Epithelial cell of prostate (primary cell): ENCODE measurements at places on chromosomes 3 and 15.

DNA sequence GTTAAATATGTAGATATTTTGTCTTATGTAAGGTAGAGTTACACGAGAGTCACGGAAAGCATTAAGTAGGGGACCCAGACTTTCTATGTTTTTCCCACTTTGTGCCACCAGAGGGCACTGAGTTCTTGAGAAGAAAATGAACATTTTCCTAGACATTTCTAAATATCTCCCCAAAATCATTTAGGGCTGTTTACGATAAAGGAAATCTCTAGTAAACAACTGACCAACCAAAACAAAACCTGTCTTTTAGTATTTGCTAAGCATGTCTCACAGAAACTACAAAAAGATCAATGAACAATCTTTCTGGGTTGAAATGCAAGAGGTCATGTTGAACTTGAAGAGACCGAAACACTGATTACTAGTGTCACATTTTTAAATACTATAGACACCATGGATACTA lies 16.1 kb downstream of the POU1F1 start:
- DNase-seq, result no peak

GRCh38 chr15:90178468-90179435 lies 22.4 kb upstream of the SEMA4B start:
- DNase-seq, result no peak

GRCh38 chr3:123682781-123683504 lies 98.1 kb upstream of the HACD2 start:
- DNase-seq, result no peak

DNA sequence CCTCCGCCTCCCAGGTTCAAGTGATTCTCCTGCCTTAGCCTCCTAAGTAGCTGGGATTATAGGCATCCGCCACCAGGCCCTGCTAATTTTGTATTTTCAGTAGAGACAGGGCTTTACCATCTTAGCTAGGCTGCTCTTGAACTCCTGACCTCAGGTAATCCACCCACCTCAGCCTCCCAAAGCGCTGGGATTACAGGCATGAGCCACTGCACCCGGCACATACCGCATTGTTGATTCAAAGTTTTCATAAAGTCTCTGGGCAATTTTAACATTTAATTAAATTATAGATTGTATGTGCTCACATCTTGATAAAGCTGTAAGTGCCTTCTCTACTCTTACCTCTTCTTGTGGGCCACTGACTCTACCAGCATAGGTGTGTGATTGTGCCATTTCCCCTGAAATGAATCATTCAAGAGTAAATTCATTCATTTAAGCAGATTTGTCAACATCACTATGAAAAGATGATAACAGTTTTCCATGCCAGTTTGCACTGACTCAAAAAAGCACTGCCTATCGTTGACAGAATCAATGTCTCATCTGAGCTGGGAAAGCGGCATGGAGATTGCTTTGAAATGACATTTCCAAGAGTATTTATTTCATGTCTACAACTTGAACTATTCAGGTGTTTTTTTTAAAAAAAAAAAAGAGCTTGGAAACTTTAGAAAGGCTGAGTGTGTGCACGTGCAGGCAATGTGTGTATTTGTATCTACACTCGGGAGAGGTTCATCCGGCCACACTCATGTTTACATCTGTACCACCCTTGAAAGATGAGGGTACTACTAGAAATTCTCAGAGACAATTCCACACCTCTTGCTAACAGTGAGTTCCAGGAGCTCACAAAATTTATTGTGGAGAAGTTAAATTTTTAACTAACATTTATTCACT lies 3.5 kb downstream of the BCL2A1 start:
- no peak for DNase-seq

DNA sequence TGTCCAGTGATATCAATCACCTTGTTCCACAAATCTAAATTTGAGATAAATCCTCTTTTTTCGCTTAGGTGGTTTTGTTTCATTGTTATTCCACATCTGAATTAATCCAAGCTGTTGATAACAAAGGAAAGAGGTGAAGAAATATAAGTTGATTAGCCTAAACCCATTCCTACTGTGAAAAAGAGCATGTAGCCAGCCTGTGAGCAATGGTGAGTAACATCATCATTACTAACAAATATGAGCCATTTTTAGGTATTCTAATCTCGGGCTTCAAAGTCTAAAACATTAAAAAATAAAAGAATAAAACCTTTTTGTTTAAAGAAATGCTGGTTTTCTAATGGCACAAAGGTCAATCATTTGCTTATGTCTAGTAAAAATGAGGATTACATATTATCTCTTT lies 52.1 kb upstream of the P3H2 start:
- no peak for DNase-seq

DNA sequence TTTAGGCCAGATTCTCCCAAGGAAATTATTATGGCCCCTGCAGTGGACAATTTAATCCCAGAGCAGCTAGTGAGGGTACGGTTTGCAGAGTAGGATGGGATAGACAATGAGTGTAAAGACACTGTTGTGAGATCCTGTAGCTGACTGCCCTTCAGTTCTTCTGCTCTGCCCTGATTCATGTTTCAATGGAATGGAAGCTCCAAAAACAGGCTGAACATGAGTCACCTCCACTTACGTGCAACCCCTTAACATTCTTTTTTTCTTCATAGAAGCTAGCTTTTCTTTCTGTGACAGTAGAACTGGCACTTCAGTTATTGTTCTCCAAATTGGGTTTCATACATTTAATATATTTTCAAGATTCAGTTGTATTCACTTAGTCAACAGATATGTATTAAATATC lies 32.1 kb downstream of the CLDN18 start:
- peak; percentile 40 for DNase-seq

GRCh38 chr3:13715961-13716360 lies 163.9 kb downstream of the WNT7A start:
- DNase-seq, result no peak

DNA sequence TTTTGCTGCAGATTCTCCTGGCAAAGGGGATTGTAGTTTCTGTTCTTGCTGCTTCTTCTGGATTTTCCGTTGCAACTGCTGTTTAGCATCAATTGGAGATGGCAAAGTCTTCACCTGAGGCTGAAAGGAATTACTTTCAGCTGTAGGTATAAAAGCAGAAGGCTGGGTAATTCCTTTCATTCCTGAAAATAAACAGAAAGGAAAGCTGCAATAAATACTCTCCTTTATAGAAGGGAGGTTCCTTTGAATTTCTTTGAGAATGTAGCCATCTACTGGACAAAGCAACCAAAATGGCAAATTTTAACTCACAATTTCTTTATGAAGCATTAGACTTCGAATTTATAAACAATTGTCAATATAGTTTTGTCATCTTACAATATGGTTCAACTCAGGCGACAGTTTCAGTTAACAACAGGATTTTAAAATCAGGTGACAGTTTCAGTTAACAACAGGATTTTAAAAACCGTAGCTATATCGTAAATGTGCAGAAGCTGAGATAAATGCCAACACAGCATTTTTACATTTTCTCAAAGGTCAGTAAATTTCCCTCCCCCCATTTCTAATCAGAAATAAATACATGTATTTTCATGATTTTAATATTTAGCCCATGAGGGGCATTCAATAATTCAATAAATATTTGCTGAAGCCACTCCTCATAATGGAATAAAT lies 104.9 kb upstream of the NEDD4 start:
- no peak for DNase-seq

- DNase-seq, result no peak
Observed at GRCh38 chr3:127693336-127693843, 20.6 kb downstream of the ABTB1 start.

GRCh38 chr3:134487406-134487805 lies 1.5 kb downstream of the CEP63 start:
- no peak for DNase-seq

GRCh38 chr3:133451309-133451708 lies 51.5 kb downstream of the BFSP2 start:
- no peak for DNase-seq

- DNase-seq, result peak; percentile 43
Observed at GRCh38 chr3:101072300-101072699, 79.1 kb upstream of the ABI3BP start.

GRCh38 chr15:59157840-59158700 lies 48.6 kb upstream of the LDHAL6B start:
- DNase-seq, result no peak

DNA sequence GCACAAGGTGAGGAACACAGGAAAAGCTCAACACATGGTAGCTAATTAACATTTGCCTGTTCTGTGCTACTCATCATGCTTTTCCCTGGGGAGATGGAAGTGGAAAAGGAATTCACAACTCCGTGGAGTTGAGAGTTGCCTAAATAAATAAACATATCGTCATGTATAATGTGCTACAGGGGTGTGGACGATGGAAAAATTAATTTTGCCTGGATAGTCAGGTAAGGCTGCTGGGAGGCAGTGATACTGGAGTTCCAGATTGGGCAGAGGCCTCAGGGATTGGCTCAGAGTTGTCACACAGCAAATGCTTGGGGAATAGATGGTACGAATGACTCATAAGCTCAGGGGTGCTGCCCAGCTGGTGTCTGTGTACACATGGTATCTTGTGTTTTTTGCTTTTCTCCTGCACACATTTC lies 3.1 kb upstream of the ABHD6 start:
- DNase-seq, result peak; percentile 26
